ENCODE measurements at places on chromosomes 3 and 15.
A peak's percentile ranks its signal among the peaks of the same experiment; 100 is the strongest.

- no peak for DNase-seq
Measured at GRCh38 chr3:116667791-116668190, 41.8 kb upstream of the TUSC7 start.

DNA sequence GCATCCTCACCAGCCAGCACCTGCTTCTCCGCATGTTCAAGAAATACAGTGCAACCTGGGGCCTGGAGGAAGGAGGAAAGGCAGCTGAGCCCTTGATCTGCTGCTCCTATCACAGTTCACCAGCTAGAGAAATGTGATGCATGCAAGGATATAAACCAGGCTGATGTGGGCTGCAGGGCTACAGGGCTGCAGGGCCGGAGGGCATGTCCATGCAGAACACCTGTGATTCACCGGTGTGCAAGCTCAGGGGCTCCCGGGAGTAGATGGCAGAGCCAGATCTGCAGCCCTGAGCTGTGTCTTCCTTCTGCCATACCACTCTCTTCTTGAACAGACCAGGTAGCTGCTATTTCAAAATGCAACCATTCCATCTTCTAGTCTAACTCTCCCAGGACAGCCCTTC is 84.9 kb downstream of the HMG20A start:
- DNase-seq = no peak

- no peak for DNase-seq
Measured at GRCh38 chr3:2856138-2857133, 253.7 kb downstream of the IL5RA start.

DNA sequence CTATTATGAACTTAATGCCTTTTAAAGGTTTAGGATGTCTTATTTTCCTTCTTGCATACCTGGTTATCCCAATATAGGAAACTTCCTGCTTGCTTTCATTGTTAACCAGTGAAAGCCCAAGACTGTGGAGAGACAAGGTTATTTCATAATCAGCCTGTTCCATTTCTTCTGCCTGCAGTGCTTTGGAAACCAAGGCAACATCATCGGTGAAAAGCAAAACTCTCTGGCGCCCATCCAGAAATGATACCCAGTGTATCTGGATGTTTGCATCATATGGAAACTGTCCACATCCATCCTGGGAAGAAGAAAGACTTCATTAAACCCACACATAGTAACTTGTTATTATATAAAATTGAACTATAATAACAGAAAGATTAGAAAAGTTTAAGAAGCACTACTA is 170.1 kb downstream of the VPS13C start:
- DNase-seq = no peak

DNA sequence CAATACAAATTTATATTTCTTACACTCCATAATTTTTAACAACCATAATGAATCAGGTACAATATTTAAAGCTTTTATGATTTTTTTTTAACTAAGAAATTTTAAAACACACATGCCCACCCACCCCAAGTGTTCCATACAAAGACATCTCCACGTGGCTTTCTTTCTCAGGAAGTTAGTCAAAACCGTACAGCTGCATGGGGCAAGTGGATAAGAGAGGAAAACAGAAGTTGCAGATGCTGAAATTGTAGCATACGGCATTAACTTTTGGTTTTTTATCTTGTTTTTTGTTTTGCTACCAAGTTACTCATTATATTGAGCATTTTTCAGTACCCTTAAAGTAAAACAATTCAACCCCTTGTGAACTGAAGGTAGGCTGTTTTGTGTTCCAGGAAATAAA is 14.8 kb downstream of the GNB4 start:
- DNase-seq = no peak

GRCh38 chr15:75841626-75842025 is 1.6 kb upstream of the UBE2Q2 start:
- no peak for DNase-seq

- no peak for DNase-seq
Measured at GRCh38 chr3:14228681-14229470, 50.3 kb downstream of the LSM3 start.

GRCh38 chr15:95457520-95457919 is 873.0 kb upstream of the NR2F2 start:
- no peak for DNase-seq

- peak; percentile 71 for DNase-seq
Measured at GRCh38 chr3:147816752-147817151, 407.6 kb downstream of the ZIC1 start.

GRCh38 chr3:45100981-45101407 is 45.2 kb downstream of the CDCP1 start:
- DNase-seq = no peak

DNA sequence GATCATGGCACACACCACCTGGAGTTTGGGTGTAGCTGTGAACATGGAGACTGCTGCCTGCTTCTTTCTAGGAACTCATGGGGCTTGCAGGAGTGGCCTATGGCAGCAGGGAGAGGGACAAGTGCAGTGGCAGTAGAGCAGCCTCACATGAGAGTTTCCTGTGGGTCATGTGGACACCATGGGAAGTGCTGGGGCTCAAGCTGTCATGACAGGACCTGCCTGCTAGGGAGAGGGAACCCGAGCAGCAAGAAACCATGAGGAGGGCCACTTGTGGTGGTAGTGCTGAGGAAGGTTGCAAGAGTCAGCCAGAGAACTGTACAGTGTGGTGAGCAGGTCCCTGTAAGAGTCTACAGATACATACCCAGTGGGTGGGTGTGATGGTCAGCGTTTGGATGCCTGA is 73.8 kb upstream of the MRPS22 start:
- DNase-seq = no peak

DNA sequence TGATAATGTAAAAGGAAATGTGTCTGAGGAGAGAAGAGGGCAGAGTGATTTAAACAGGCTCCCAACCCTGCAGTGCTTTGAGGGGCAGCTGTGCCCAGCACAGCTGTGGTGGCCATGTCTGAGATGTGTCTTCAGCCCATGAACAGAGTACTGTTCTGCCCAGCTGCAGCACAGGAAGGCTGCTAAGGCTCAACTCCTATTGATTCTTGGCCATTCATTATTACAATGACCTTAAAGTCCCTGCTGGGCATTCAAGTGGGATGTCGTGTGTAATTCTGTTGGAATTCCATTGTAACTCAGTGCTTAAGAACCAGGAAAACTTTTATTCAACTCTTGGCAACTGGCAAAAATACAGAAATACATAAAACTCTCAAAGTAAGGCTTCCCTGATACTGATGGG is 229.3 kb downstream of the MCTP2 start:
- no peak for DNase-seq

DNA sequence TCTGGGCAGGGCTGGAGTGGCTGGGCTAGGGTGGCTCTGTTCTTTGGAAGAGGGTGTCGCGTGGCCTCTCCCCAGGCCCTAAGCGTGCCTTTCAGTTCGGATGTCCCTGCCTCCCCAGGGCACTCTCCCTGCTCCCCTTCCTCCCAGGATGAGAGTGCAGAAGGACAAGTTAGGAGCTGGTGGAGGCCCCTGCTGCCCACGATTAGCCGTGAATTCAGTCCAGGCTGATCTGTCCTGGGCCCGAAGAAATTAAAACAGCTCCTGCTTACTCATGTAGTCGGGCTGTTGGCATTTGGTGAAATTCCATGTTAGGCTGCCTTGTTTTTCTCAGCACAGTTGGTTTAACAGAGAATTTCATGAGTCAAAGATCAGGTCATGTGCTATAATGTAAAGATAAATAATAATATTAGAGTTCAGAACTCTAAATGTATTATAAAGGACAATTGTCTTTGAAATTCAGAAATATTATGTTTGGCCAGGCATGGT is 24.5 kb downstream of the NIPA1 start:
- no peak for DNase-seq

DNA sequence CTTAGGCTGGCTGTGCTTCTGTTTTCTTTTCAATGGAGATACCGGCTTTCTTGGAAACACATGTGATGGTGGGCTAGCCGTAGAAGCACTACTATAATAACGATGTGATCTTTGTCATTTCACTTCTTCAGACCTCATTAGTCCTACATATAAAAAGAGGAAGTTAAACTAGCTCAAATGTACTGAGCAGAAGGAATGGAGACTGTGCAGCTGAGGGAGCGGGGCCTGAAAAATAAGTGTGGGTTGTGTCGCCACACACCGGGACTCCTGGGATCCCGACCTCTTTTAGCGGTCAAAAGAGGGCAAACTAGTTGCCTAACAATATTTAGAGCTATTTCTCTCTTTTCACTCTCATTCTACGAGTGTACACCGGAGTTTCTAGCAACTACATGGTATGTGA is 1.0 kb upstream of the RNF7 start:
- DNase-seq = no peak
